ENCODE measurements at places on chromosomes 4 and X. TPM values are rescaled to one million over a fixed set of nuclear protein-coding genes. Genes with fewer than 3 reads are reported as not detected.

GRCh38 chr4:88240297-88240714 is 44.1 kb downstream of the PPM1K start:
- H3K4me3 ChIP-seq, result no peak overlapping the region
- DNase-seq, result no peak
- H3K4me1 ChIP-seq, result peaks cover 2% of the 10 kb centered on the region
- no peaks in the 10 kb centered on the region for H3K36me3 ChIP-seq
- no peak overlapping the region for H3K27ac ChIP-seq
- H3K27me3 ChIP-seq, result no peaks in the 10 kb centered on the region

GRCh38 chr4:87916626-87917025 is 58.9 kb upstream of the SPP1 start:
- no peaks in the 10 kb centered on the region for H3K4me1 ChIP-seq

DNA sequence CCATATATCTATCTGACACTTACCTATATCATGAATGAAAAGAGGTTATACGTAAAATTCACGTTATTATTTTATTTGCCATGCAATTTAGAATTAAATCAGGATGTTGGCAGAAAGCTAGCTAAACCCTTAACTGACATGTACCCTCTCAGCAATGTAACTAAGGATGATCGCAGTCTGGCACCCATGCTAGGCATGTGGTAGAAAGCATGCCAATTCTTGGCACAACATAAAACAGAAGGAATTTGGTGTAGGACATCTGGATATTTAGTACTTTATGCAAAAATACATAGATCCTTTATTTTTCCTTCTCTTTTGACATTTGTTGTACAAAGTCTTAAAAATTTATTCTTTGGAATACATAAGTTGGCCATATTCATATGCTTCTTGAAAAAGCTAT is 436.8 kb upstream of the FAT1 start:
- H3K4me1 ChIP-seq, result no peaks in the 10 kb centered on the region
- H3K27me3 ChIP-seq, result no peaks in the 10 kb centered on the region
- H3K4me3 ChIP-seq, result no peak overlapping the region
- no peak overlapping the region for H3K27ac ChIP-seq

The PRR32 gene
- total RNA-seq, result not detected

GRCh38 chr4:75048208-75048879 is 115.4 kb downstream of the PARM1 start:
- H3K27me3 ChIP-seq, result no peaks in the 10 kb centered on the region
- H3K4me1 ChIP-seq, result no peaks in the 10 kb centered on the region
- H3K4me3 ChIP-seq, result no peak overlapping the region
- no peaks in the 10 kb centered on the region for H3K36me3 ChIP-seq

Data from activated T-cell treated with anti-CD3 and anti-CD28 coated beads, Interleukin-2, amount 50 U/mL, for 72 hours (primary cell).